ENCODE measurements at places on chromosomes 7 and 10. TPM values are rescaled to one million over a fixed set of nuclear protein-coding genes. Genes with fewer than 3 reads are reported as not detected.

DNA sequence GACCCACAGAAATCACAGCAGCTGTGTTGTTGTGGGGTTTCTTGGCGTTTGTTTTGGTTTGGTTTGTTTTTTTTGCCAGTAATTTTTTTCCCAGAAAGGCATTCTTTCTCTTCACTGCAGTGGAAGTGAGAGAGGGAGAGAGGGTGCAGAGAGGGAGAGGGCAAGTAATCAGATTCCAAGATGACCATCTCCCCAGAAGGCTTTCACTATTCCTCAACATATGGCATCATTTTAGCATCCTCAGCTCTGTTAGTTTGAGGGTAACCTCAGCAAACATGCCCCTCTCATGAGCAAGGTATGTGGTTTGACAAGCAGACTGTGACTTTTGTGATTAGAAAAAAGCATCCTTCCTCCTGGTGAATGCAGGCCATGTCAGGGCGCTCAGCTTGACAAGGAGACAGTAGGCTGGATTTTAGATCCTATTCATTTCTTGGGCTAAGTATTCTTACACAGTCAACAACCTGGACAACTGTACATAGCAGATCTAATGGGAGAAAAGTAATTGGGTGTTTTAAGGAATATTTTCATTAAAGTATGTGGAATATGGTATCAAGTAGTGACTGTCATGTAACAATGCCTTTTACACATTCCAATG lies 86.3 kb upstream of the PIK3CG start:
- DNase-seq: no peak

- no peak for DNase-seq
Observed at GRCh38 chr7:8579661-8580194, 146.3 kb downstream of the NXPH1 start.

GRCh38 chr10:82683945-82684344 lies 809.0 kb downstream of the NRG3 start:
- no peak for DNase-seq

SLC13A1 gene
- total RNA-seq: not detected

- no peak for DNase-seq
Observed at GRCh38 chr7:132123773-132124172, 452.5 kb downstream of the PLXNA4 start.

All from heart right ventricle (tissue), 16 donors.